SW480 (cell line): ENCODE measurements at places on chromosomes 1 and 21.

- DNase-seq, result no peak
Measured at GRCh38 chr1:15761366-15762128, 3.0 kb downstream of the FBLIM1 start.

GRCh38 chr1:151371370-151372057 lies 991 bp downstream of the SELENBP1 start:
- DNase-seq, result no peak

- no peak for DNase-seq
Measured at GRCh38 chr1:212182171-212182570, 103.0 kb upstream of the PPP2R5A start.

DNA sequence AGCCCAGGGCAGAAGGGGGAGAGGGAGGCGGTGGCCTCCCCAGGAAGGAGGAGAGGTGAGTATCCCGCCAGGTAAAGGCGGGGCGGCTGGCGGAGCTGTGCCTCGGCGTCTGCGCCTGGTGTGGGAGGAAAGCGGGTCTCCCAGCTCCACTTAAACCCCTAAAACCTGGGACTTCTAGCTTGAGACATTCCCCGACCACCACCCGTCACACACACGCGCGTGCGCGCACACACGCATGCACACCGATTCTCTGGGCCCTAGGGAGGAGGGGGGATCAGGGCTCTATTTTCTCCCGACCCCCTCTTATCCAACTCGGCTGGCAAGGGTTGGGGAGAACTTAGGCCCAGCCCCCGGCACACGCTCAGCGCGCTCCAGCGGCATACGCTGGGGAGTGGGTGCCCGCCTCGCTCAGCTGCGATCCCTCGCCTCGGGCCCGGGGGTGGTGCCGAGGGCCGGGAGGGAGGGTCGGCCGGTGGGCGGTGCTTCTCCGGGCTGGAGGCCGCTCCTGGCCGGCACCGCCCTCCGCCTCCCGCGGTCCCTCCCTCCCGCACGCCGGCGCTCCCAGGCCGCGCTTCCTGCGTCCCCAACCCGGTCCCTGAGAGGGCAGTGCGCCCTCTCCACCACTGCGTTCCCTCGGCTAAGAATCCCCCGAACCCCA lies at the start of gene TMEM51:
Gene TMEM51 (plus strand): TSS at position 564 of the 658 bp plus-strand sequence. CDS start 61,341 bp downstream, outside the sequence.
- peak; percentile 75 for DNase-seq

- peak; percentile 47 for DNase-seq
Measured at GRCh38 chr1:215682232-215682631, 115.1 kb downstream of the KCTD3 start.

DNA sequence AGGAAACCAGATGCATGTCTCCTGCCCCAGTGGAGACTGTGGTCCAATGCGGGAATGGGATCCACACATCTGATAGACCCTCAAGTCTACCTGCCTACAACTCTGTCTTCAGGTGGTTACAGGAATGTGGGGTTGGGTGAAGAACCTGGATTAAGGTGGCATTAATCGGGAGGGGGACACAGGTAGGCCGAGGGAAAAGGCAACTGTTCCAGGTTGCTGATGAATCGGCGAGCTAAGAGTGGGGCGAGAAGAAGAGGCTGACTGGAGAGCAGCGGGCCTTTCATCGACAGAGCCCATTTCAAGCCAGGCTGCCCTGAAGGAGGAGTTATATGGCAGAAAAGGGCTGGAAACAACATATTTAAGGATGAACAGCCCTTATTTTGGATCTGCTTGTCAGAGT lies 836 bp downstream of the CD2 start:
- DNase-seq, result no peak

DNA sequence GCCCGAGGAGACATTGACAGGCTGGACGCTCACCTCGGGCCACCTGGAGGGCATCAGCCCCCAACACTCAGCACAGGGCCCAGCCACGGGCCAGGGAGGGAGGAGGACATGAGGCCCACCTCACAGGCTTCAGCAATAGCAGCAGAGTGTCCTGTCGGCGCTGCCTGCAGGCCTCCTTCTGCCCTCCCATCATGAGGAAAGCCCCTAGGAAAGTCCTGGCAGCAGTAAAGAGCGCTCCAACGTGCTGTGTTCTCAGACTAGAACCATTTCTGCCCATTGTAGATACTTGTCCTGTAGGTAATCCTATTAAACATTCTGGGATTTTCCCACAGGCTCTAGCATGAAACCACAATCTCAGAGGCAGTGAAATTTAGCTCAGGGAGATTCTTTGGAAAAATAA lies 62.0 kb upstream of the GALNT2 start:
- no peak for DNase-seq

GRCh38 chr1:175200678-175201521 lies 8.3 kb upstream of the KIAA0040 start:
- DNase-seq, result no peak

GRCh38 chr1:202951437-202951836 lies 6.7 kb downstream of the ADIPOR1 start:
- DNase-seq, result no peak

DNA sequence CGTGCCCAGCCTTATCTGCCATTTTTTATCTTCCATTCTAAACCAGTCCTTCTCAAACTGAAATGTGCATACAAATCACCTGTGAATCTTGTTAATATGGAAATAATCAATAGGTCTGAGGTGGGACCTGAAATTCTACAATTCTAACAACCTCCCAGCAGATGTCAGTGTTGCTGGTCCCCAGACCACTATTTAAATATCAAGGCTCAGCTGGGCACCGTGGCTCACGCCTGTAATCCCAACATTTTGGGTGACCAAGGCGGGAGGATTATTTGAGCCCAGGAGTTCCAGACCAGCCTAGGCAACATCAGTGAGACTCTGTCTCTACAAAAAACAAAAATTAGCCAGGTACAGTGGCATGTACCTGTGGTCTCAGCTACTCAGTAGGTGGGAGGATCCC lies 4.1 kb downstream of the UQCRHL start:
- DNase-seq, result no peak

DNA sequence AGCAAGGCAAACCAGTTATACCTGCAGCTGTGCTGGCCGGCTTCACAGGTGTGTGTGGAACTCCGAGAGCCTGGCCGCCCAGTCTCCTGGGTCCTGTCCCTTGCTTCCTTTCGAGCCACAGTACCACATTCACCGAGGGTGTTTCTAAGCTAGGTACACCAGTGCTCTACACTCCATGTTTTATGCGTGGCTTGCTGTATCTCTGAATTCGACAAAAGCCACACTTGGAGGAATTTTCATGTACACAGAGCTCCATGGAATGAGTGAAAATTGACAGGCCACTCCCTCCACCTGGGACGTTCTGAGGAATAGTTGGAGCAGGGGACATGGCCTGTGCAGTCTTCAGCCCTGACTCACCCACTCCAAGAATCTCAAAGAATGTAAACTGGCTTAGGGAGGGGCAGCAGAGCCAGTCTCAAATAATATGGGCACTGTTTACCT lies 14.0 kb downstream of the ETS2 start:
- DNase-seq, result peak; percentile 50

DNA sequence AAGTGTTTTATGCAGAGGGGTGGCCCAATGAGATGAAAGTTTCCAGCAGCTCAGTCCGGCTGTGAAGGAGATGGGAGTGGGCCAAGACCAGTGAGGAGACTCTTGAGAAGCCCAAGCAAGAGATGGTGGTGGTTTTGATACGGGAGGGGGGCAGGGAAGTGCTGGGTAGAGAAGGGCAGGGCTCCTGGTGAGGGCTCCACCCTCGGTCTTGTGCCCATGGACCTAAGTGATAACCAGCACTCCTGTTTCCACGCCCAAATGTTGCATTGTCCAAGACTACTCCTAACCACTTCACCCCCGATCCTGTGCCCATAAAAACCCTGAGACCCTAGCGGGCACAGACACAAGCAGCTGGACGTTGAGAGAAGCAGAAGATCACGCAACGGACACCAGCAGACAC lies 140.9 kb downstream of the MIS18A start:
- no peak for DNase-seq

- DNase-seq, result no peak
Measured at GRCh38 chr1:196450143-196451095, 157.8 kb downstream of the KCNT2 start.

GRCh38 chr1:100469578-100469977 lies 68.4 kb upstream of the GPR88 start:
- DNase-seq, result no peak
